ENCODE measurements at places on chromosomes 6 and 20. TPM values are rescaled to one million over a fixed set of nuclear protein-coding genes. Genes with fewer than 3 reads are reported as not detected.

DNA sequence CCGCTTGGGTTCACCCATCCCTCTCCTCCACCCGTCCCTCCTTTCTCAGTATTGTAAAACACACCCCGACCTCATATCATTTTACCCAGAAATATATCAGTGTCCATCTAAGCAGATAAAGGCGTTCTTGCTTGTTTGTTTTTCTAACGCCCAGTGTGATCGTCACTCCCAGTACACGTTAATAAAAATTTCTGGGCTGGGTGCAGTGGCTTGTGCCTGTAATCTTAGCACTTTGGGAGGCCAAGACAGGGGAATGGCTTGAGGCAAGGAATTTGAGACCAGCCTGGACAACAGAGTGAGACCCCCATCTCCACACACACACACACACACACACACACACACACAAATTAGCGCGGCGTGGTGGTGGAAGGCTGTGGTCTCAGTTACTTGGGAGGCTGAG is 24.4 kb upstream of the TFAP2C start:
- no peak for DNase-seq

Gene PRND
- not detected for total RNA-seq

GRCh38 chr6:110048221-110048875 is 70.2 kb downstream of the GPR6 start:
- DNase-seq = no peak

GRCh38 chr20:2652724-2653555 is 508 bp downstream of the NOP56 start:
- DNase-seq = no peak

- no peak for DNase-seq
Observed at GRCh38 chr6:41135062-41135832, 18.9 kb downstream of the TREML1 start.

DNA sequence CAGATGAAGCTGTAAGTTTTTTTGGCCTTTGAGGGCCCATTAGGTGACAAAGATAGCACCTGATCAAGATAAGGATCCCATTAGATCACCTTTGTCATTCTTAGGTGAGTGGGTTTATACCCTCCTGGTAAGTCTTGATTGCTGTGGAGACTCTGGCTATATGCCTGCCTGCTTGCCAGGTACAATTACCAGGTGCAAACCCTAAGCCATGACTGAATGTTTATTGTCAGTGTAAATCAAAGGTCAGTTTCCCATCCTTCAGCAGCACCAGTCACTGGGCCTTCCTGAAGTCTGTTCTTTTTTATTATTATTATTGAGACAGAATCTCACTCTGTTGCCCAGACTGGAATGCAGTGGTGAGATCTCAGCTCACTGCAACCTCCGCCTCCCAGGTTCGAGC is 106.4 kb upstream of the FOXO3 start:
- DNase-seq = no peak

DNA sequence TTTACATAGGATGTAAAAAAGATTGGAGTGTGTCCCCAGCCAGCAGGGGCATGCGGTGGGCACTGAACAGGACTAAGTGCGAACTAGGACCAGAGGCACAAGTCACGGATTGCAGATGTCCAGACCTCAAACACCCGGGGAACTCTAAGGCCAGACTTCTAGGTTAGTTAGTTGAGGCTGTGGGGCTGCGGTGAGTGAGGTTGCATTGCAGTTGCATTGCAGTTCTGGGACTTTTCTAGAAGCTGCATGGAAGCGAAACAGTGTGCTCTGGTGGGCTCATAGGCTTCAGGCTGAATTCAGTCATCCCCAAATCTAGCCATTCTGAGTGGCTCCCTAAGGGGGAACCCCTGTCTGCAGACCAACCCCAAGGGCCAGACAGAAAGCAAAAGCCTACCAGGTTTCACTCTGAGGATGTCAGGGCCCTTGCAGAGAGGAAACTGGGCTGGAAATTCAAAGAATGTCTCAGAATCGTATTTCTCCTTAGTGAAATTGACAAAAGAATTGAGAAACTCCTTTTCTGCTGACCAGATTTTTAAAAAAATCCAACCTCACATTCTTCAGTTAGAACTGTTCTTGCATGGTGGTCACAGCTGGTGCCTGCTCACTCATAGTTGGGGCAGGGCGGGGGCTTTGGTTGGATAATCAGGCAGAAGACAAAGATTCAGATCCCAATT is 182.8 kb downstream of the ZDHHC14 start:
- DNase-seq = no peak

DNA sequence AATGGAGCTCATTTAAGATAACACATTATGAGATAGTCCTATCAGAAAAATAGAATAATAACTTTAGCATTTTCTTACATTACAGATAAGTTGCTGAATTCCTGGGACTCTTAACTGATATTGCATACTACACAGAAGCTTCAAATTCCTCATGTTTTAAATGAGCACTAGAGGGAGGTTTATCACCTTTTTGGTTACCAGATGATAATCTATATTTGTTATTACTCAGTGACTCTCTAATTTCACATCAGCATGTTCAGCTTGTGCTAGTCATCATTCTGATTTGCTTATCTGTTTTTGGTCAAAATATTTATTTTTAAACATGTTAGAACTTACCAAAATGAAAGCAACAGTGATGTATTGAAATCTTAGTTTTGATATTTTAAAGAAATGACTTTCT is 20.5 kb upstream of the GJA10 start:
- no peak for DNase-seq

DNA sequence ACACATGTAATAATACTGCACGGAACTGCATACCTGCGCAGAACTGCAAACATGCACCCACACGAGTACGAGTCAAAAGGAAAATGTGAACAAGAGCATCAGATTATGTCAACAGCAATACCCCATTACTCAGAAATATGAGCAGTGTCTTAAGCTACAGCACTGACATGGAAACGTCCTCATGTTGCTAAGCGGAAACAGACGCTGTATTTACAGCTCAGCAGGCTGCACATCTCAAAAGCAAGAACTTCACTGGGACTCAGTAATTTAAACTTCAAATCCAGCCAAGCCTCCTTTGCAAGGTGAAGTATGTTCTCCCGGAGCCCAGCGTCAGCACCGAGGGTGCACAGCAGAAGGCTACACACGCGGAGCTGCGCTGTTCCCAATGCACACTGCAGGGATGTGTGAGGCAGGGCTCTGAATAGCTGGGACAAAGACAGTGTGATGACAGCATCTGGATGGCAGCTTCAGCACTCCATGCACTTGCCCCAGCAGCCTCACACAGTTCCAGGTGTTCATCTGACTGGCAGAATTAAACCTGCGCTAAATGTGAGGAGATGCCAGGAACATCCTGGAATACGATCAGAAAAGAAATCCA is 202.8 kb downstream of the WDR27 start:
- no peak for DNase-seq

- no peak for DNase-seq
Observed at GRCh38 chr20:44856856-44857448, 28.6 kb upstream of the YWHAB start.

DNA sequence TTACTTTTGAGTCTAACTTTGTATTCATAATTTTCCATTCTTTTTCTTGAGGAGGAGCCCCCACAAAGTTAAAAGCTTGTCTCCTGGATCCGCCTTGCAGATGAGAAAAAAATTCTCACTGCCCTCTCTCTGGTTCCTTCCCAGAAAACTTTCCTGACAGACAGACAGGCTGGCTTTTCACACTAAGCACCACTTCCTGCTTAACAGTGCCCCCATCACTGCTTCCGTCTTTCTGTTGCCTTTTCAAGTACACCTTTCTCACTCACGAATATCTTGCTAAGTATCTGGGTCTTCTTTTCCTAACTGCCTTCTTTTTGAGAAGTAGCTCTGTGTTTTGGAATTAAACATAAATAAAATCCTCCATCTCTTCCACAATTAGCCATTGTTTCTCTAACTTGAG is 19.8 kb upstream of the LMBRD1 start:
- no peak for DNase-seq

Gene VSX1
- not detected for total RNA-seq

Gene GNMT
- total RNA-seq = 0.57 TPM

DNA sequence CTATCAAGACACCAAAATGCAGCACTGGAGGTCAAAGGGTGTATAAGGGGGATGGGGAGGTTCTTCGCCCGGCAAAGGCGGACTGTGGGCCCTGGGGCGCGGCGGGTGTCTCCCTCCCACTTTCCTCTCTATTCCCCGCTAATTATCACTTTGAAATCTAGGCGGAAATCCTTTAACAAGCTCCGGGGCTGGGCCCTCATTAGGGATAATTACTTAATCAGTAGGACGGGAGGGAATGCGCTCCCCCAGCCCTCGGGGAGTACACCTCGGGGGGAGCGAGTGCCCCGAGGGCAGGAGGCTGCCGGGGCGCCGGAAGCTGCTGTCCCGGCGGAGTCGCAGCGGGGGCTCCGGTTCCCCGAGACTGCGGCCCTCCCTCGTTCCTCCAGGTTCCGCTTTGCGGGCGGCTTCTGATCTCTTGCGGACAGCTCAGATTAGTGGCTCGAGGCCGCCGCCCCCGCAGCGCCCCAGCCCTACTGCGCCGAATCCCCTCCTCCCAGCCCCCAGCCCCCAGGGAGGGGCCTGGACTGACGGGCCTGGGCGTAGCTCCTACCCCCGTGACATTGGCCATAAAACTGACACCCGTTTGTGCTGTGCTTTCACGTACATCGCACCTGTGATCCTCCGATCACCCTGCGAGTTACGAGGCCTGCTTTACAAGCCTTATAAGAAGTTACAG is 14.7 kb downstream of the MUCL3 start:
- no peak for DNase-seq

DNA sequence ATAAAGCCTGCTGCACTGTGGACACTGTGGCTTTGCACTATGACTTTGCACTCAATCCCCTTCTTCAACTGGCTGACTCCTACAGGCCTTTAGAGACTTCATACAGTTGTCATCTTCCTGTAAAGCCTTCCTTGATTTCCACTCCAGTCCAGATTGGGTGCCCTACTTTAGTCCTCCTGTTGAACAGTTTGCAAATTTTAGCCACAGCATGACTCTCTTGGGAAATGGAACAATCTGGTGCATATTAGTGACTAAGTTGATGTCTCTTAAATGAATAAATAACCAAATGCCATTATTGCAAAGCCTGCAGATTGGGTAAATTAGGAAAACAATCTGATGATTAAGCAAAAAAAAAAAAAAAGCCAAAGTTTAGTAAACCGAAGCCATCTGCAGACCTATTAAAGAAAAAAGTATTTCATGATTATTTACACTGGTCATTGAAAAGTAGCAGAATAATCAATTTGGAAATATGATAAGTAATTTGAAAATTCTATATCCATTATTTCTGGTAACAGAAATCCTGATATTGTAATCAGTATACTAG is 12.6 kb downstream of the PLCB4 start:
- DNase-seq = no peak

DNA sequence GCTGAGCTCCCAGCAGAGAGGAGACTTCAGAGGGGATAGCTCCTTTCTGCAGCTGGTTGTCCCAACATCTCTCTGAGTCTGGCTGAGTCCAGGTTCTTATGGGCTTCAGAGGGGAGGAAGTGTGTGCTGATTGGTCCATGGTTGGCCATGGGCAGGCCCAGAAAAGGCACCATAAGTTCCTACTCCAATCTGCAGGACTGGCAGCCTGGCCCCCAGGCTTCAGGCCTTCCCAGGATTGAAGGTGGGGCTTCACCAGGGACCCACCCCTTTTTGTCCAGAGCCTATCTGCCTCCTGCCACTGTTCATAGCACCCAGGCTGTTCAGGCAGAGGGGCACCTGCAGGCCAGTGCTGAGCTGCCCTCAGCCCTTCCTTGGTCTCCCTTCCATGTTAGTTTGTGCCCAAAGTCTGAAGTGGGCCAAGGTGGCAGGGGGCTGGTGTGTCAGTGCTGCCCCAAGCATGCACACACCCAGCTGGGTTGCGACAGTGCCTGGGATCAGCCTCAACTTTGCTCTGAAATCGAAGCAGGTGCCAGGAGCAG is 21.6 kb upstream of the TOP1 start:
- no peak for DNase-seq

DNA sequence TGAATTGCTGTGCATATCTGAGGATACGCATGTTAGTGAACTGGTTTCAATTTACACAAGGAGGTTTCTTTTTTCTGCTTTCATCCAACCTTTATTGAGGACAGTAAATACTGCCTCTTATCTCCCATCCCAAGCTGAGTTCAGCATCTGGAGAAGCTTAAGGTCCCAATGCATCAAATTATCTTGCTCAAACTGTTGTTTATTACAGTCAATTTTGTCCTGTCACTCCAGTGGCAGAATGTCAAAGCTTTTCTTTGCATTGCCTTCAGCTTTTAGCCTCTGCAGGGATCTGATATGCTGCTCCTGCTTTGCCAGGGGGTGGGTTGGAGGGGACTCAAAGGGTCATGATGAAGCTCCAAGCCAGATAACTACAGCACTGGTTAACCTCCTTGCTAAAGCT is 435.4 kb upstream of the SOX4 start:
- no peak for DNase-seq

Gene PRKN
- total RNA-seq = 2.6 TPM

GRCh38 chr6:3619800-3620199 is 131.7 kb downstream of the PXDC1 start:
- DNase-seq = no peak

Gene CD40
- total RNA-seq = 21.3 TPM

DNA sequence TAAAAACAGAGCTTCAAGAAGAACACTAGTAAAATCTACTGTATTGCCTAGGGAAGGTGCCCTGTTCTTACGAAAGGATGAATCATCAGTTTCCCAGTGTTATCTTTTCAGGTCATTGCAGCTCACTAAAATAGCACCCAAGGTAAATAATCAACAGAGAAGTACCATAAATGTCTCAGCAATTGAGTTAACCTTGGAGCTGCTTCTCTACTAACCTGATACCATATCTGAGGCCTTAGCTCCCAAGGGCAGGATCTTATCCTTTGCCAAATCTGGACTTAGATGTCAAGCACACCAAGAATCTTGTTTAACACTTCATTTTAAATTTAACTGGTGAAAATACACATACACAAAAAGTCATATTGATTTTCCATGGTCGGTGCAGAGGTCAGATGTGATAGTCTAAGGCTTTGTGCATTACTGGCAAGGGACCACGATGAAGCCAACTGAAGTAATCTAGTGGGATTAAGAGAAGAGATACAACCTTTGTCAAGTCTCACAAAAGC is 81.5 kb downstream of the EDN1 start:
- no peak for DNase-seq

DNA sequence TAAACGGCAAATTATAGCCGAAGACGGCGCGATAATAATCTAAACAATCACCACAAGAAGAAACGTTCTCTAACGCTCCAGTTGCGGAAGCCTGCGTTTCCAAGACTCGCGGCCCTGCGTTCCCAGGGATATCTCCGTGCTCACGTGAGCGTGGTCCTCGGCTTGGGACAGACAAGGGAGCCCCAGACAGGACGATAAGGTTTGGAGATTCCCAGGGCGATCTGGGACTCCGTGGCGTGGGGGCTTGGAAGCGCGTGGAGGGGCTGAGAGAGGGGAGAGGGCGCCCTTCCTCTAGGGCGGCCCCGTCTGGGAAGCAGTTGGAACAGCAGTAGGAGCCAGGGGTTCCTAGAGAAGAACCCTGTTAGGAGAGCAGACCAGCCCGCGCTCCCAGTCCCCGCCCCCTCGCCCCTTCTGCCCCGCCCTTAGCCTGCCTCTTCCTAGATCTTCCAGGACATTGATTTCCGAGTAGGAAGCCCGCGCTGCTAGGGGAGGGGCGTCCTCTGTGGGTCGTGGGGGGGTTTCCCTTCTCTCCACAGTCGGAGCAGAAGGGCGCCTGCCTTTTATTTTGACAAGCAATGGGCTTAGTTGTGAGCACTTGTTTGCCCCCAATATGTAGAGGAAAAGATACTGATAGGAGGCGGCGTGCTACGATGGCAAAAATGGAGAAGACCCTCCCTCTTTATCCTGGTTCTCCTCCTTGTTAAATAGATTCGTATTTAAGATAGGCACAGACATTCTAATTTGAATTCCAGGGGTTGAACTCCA is 10.6 kb downstream of the NRN1 start:
- DNase-seq = no peak

- DNase-seq = no peak
Observed at GRCh38 chr6:99184696-99185095, 164.8 kb downstream of the FAXC start.

- DNase-seq = no peak
Observed at GRCh38 chr20:16007164-16007563, 566.1 kb downstream of the KIF16B start.

All from HCT116 (cell line).